Progenitor cell of endocrine pancreas (in vitro differentiated cells): ENCODE measurements at places on chromosomes 7 and 10. TPM values are rescaled to one million over a fixed set of nuclear protein-coding genes. Genes with fewer than 3 reads are reported as not detected.

CPVL gene
- 22.1 and 23.1 TPM in 2 replicates for total RNA-seq

CALML3 gene
- total RNA-seq = not detected in 2 replicates

ZC3HAV1L gene
- 16.5 and 18.2 TPM in 2 replicates for total RNA-seq

EDRF1 gene
- 47.4 and 48.2 TPM in 2 replicates for total RNA-seq

MPP7 gene
- total RNA-seq = 17.1 and 17.5 TPM in 2 replicates

PDE1C gene
- total RNA-seq = 1.0 and 1.7 TPM in 2 replicates

NPTX2 gene
- 0.14 and 0.31 TPM in 2 replicates for total RNA-seq

ARMC3 gene
- 4.8 and 7.9 TPM in 2 replicates for total RNA-seq

HOXA1 gene
- total RNA-seq = 27.4 and 31.2 TPM in 2 replicates

ITIH5 gene
- 1.5 and 2.3 TPM in 2 replicates for total RNA-seq

GRCh38 chr7:473211-473734, 46.4 kb downstream of the PDGFA start:
- no peak for DNase-seq
- H3K4me1 ChIP-seq = no peaks in the 10 kb centered on the region
- no peaks in the 10 kb centered on the region for H3K27me3 ChIP-seq
- H3K27ac ChIP-seq = no peak overlapping the region

GRCh38 chr7:44740055-44740454, 8.6 kb upstream of the ZMIZ2 start:
- no peak for DNase-seq
- no peak overlapping the region for H3K4me3 ChIP-seq
- no peak overlapping the region for H3K27ac ChIP-seq
- H3K36me3 ChIP-seq = no peaks in the 10 kb centered on the region
- H3K4me1 ChIP-seq = peaks cover 5% of the 10 kb centered on the region

DNA sequence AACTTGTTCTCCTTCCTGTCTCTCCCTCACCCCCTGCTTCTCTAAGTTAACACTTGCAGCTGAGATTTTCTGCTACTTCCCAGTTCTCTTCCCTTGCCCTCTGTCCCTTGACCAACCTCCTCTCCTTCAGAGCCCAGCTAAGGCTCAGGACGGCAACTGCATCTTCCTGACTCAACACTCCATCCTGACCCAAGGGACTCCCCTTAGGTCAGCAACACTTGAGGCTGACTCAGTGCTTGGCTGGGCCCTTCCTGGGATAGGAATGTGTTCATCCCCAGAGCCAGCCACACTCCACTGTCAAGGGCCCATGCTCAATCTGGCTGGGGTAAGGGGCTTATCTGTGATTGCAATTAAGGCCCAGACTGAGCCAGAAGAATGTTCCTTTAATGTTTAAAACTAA, 3.4 kb downstream of the CALHM2 start:
- DNase-seq = no peak
- H3K4me1 ChIP-seq = no peaks in the 10 kb centered on the region
- H3K27me3 ChIP-seq = no peaks in the 10 kb centered on the region
- H3K27ac ChIP-seq = no peak overlapping the region

GRCh38 chr7:122942765-122943164, 52.7 kb downstream of the TAS2R16 start:
- H3K27ac ChIP-seq = no peak overlapping the region
- H3K27me3 ChIP-seq = no peaks in the 10 kb centered on the region
- DNase-seq = no peak
- H3K36me3 ChIP-seq = no peaks in the 10 kb centered on the region
- H3K4me3 ChIP-seq = no peak overlapping the region

- no peaks in the 10 kb centered on the region for H3K36me3 ChIP-seq
- H3K27me3 ChIP-seq = no peaks in the 10 kb centered on the region
- no peak overlapping the region for H3K4me3 ChIP-seq
- DNase-seq = no peak
- H3K27ac ChIP-seq = no peak overlapping the region
Measured at GRCh38 chr10:67473850-67474633, 222.0 kb downstream of the CTNNA3 start.

GRCh38 chr7:25025218-25025671, 45.3 kb upstream of the OSBPL3 start:
- no peaks in the 10 kb centered on the region for H3K27me3 ChIP-seq
- H3K4me3 ChIP-seq = no peak overlapping the region
- H3K27ac ChIP-seq = peak overlapping the region; percentile 95
- H3K36me3 ChIP-seq = peaks cover 1% of the 10 kb centered on the region
- peaks cover 18% of the 10 kb centered on the region for H3K4me1 ChIP-seq
- DNase-seq = no peak

- peaks cover 3% of the 10 kb centered on the region for H3K36me3 ChIP-seq
- H3K27ac ChIP-seq = peak overlapping the region; percentile 67
- DNase-seq = no peak
- peaks cover 16% of the 10 kb centered on the region for H3K4me1 ChIP-seq
- no peak overlapping the region for H3K4me3 ChIP-seq
- H3K27me3 ChIP-seq = no peaks in the 10 kb centered on the region
Measured at GRCh38 chr7:36747280-36748016, 23.2 kb upstream of the AOAH start.

- H3K36me3 ChIP-seq = peaks cover 7% of the 10 kb centered on the region
- no peak overlapping the region for H3K4me3 ChIP-seq
- H3K27ac ChIP-seq = no peak overlapping the region
- H3K4me1 ChIP-seq = no peaks in the 10 kb centered on the region
- no peaks in the 10 kb centered on the region for H3K27me3 ChIP-seq
- peak; percentile 58 for DNase-seq
Measured at GRCh38 chr7:4797858-4798705, 22.7 kb downstream of the AP5Z1 start.

DNA sequence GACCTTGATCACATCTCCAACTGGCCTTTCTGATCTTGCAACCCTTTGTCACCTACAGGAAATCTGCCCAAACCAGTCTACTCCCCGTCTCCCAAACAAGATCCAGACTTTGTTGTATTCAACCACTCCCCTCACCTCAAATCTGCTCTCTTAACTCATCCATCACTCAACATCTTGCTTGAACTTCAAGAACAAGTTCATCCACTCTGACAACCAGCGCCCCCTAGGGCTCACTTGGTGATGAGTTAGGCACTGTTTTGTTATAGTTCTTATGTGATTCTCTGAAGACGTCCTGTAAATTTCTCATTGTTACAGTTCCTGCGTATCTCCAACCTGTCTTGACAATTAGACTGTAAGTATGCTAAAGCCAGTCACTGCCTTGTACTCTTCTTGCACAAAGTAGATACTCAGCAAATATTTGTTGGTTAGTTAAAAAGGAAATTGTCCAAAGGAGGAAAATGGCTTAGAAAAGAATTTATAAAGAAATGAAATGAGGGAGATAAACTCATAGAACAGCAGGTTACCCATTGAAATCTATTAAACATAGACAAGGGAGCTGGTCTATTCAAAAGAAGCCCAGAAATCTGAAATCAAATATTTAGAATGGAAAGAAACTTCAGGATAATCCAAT, 5.3 kb downstream of the FRMD4A start:
- peaks cover 21% of the 10 kb centered on the region for H3K27me3 ChIP-seq
- H3K4me1 ChIP-seq = no peaks in the 10 kb centered on the region
- no peaks in the 10 kb centered on the region for H3K36me3 ChIP-seq
- no peak overlapping the region for H3K4me3 ChIP-seq
- H3K27ac ChIP-seq = no peak overlapping the region
- peak; percentile 18 for DNase-seq

- no peak for DNase-seq
- peaks cover 4% of the 10 kb centered on the region for H3K36me3 ChIP-seq
- no peak overlapping the region for H3K4me3 ChIP-seq
- H3K27me3 ChIP-seq = no peaks in the 10 kb centered on the region
- peaks cover 9% of the 10 kb centered on the region for H3K4me1 ChIP-seq
Measured at GRCh38 chr10:119377958-119378736, 164.4 kb downstream of the RGS10 start.

DNA sequence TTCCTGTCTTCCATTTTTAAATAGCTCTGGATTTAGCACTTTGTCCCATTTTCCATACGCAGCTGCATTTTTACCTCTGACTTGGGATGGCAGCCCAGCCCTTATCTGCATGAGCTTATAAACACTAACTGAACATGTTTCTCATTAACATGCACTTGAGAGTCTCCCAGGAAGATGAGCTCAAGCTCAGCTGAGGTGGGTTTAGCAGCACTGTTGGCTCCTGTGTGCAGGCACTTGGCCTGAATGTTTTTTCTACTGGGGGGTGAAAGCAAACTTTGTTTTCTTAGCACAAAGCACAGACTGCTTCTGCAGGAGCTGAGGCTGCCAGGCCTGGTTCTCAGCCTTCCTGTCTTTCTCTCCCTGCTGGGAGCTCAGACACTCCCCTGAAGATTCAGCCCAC, 1093.6 kb upstream of the AUTS2 start:
- H3K4me3 ChIP-seq = no peak overlapping the region
- no peaks in the 10 kb centered on the region for H3K36me3 ChIP-seq
- peaks cover 2% of the 10 kb centered on the region for H3K4me1 ChIP-seq
- H3K27me3 ChIP-seq = peaks cover 6% of the 10 kb centered on the region
- no peak for DNase-seq

DNA sequence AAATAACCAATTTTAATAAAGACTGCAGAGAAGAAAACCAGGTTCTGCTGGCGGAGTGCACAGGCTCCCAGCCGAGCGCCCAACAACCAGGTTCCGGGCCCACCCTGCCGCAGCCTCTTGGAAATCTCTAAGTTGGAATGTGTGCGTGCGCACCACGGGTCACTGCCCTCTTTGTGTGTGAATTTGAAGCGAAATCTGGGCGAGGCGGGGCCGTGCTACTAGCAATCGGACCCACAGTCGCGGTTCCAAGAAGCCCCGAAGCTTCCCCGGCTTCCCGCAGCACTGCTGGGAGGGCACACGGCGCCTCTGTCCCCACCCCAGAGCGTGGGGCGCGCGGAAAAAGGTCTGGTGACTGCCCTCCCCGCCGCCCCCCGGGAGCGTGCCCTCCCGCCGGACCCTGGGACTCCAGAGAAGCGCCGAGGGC, 666 bp upstream of the MAP3K8 start:
- peaks cover 37% of the 10 kb centered on the region for H3K4me1 ChIP-seq
- no peaks in the 10 kb centered on the region for H3K36me3 ChIP-seq
- H3K27me3 ChIP-seq = no peaks in the 10 kb centered on the region

GRCh38 chr10:132207536-132208461, 21.1 kb downstream of the DPYSL4 start:
- no peak for DNase-seq
- no peaks in the 10 kb centered on the region for H3K36me3 ChIP-seq
- H3K4me1 ChIP-seq = no peaks in the 10 kb centered on the region
- H3K27me3 ChIP-seq = no peaks in the 10 kb centered on the region
- H3K4me3 ChIP-seq = no peak overlapping the region

DNA sequence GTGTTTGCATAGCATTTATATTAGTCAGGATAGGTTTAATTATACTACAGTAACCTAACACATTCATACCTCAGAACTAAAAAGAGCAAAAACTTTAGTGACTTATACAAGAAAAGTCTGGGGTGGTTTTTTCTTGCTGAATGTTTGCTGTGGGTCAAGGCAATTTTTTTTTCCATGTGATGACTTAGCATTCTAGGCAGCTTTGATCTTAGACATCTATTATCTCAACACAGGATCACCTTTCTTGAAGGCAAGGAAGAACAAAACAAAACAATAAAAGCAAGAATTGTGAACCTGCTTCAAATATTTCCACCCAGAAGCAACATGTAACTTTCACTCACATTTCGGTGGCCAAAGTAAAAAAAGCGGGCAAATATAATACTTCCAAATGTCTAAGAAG, 20.7 kb upstream of the CBLL1 start:
- H3K27me3 ChIP-seq = peaks cover 26% of the 10 kb centered on the region
- no peaks in the 10 kb centered on the region for H3K36me3 ChIP-seq
- no peaks in the 10 kb centered on the region for H3K4me1 ChIP-seq
- H3K27ac ChIP-seq = no peak overlapping the region
- no peak for DNase-seq

GRCh38 chr10:18328941-18329340, 188.7 kb downstream of the CACNB2 start:
- H3K4me1 ChIP-seq = peaks cover 4% of the 10 kb centered on the region
- H3K27me3 ChIP-seq = no peaks in the 10 kb centered on the region
- H3K27ac ChIP-seq = no peak overlapping the region
- no peak overlapping the region for H3K4me3 ChIP-seq
- no peak for DNase-seq

DNA sequence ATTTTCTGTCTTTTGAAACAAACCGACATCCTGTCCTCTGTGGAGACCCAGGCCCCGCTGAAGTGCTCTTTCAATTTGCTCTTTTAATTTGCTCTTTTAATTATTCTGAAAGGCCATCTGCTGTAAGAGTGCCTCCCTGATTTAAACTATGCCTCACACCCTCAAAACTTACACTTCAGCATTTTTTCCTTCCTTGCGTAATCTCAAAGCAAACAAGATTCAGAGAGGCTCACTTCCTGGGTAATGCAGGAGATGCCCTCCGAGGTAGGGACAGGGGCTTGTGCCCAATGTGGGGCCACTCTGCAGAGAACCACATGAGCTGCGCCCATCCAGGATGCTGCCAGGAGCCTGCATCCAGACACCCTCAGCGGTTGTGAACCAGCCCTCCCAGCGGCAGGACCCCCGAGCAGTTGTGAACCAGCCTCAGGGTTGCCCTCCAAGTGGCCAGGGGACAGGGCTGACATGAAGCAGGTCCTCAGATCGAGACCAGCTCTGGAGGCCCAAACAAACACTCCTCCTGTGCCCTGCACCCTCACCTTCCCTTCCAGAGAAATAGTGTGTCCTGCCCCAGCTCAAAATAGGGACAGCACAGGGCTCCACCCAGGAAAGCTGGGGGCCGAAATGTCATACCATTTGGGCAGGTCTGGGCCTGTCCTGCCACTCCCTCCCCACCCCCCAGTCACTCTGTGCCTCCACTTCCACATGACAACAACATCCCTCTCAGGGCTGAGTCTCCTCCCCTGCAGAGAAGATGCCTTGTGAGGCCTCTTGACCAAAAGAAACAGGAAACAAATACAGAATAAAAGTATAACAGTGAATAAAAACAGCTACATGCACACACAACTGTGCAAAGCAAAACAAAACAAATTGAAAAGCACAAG, 190.4 kb downstream of the PTPRN2 start:
- no peak for DNase-seq
- H3K4me1 ChIP-seq = peaks cover 5% of the 10 kb centered on the region
- H3K27ac ChIP-seq = no peak overlapping the region
- peaks cover 3% of the 10 kb centered on the region for H3K36me3 ChIP-seq
- peaks cover 5% of the 10 kb centered on the region for H3K27me3 ChIP-seq

- DNase-seq = no peak
- peaks cover 23% of the 10 kb centered on the region for H3K27me3 ChIP-seq
- H3K4me3 ChIP-seq = peak within 1 kb of the TSS; percentile 71
- H3K36me3 ChIP-seq = no peaks in the 10 kb centered on the region
- no peak within 1 kb of the TSS for H3K27ac ChIP-seq
Measured at GRCh38 chr7:44103923-44104859, at the start of gene AEBP1. TSS of gene AEBP1 (plus strand) at chr7:44104345. CDS start at chr7:44104666, 321 bp downstream.

- no peak within 1 kb of the TSS for H3K27ac ChIP-seq
- no peaks in the 10 kb centered on the region for H3K4me1 ChIP-seq
- H3K27me3 ChIP-seq = peaks cover 7% of the 10 kb centered on the region
- no peak for DNase-seq
- no peak within 1 kb of the TSS for H3K4me3 ChIP-seq
- H3K36me3 ChIP-seq = no peaks in the 10 kb centered on the region
Measured at GRCh38 chr7:150685219-150686029, at the start of gene GIMAP2. TSS of gene GIMAP2 (plus strand) at chr7:150685706. CDS start at chr7:150687060, 1,354 bp downstream.

- no peak for DNase-seq
- no peaks in the 10 kb centered on the region for H3K4me1 ChIP-seq
- no peaks in the 10 kb centered on the region for H3K36me3 ChIP-seq
- no peak overlapping the region for H3K27ac ChIP-seq
Measured at GRCh38 chr7:38694326-38694725, 63.2 kb upstream of the AMPH start.

- H3K27ac ChIP-seq = no peak overlapping the region
- H3K4me1 ChIP-seq = peaks cover 22% of the 10 kb centered on the region
Measured at GRCh38 chr7:88216276-88216675, 3.6 kb downstream of the SRI start.

- peak; percentile 17 for DNase-seq
- no peak overlapping the region for H3K4me3 ChIP-seq
- H3K27ac ChIP-seq = no peak overlapping the region
- no peaks in the 10 kb centered on the region for H3K4me1 ChIP-seq
- H3K27me3 ChIP-seq = no peaks in the 10 kb centered on the region
- H3K36me3 ChIP-seq = no peaks in the 10 kb centered on the region
Measured at GRCh38 chr7:124276005-124276622, 243.2 kb upstream of the TMEM229A start.
